ENCODE measurements at places on chromosomes 4 and X.

DNA sequence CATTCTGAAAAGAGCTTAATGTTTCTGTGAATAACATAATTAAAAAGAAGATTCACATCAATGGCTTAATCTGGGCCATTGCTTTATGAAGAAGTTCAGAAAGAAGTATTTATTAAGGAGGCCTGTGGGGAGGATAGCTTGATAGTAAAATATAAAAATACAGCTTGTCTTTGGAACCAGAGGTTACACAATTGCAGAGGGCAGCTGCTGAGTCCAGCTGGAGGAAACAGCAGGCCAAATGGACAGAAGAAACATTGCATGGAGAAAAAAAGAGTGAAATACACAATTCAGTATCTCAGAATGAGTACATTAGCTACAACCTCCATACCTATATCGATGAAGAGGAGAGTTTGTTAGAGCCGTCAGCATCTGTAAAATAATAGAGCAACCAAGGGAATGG lies 148.0 kb upstream of the NPY2R start:
- no peak for DNase-seq

- DNase-seq = no peak
Measured at GRCh38 chr4:17695341-17695740, 80.9 kb downstream of the MED28 start.

DNA sequence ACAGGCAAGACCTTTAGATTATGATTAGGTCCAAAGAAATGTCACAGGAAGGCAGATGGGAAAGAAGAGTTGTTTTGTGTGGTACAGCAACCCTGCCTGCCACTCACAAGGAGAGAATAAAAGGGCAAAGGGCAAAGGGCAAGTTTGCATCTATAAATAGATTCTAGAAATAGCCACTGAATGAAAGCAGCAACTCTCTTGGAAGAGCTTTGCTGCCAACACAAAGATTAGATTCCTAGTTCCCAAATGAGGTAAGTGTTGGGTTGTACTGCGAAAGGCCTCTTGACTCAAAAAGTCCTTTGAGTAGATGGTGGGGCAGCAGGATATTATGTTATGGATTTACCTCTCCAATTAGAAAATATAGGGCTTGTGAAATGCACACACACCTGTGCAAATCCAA lies 61.2 kb downstream of the MOSPD2 start:
- DNase-seq = peak; percentile 6

GRCh38 chr4:106993827-106994226 lies 42.3 kb downstream of the DKK2 start:
- DNase-seq = no peak

- no peak for DNase-seq
Measured at GRCh38 chr4:38308728-38309311, 348.6 kb downstream of the PTTG2 start.

- DNase-seq = peak; percentile 4
Measured at GRCh38 chrX:63506320-63506719, 155.2 kb upstream of the SPIN4 start.

- DNase-seq = no peak
Measured at GRCh38 chr4:177155454-177155853, 154.2 kb upstream of the NEIL3 start.

DNA sequence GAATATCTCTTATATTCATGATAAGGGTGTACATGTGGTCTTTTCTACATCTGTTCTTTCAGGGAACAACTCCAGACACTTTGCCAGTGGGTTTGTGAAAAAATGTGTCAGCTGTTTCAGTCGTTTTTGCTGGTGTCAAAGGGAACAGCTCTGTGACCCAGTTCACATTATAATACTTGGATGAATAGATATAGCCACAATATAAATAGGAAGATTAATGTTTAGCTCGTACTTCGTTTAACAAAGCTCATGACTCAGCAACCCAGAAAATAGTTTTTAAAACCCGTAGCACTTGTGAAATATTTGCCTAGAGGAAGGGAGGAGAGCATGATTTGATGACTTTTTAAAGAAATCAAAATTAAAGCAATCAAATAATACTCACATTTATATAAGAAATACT lies 7.9 kb downstream of the LIAS start:
- peak; percentile 28 for DNase-seq

GRCh38 chrX:147749308-147749707 lies 162.4 kb upstream of the FMR1 start:
- DNase-seq = no peak

DNA sequence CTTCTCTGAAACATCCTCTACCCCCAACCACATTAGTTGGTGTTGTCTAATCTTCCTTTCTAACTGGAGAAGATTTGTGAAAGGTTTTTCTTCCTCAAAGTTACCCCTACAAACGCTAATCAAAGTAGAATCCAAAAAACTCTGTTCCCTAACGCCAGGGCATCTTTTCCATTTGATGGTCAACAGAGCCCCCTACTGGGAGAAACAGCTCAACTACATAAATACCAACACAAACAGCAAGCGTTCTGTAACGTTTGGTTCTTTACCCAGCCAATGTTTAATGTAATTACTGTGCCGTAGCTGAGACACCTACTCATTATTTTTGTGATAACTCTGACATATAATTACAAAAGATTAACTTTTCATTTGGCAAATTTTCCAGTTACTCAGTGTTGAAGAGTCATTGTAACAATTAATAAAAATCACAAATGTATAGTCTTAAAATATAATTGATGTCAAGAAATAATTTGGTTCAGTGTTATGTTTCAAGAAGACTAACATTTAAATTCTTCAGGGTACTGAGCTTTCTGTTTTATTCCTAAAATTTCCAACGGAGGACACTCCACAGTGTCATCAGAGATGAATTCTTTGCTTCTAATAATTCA lies 94.9 kb upstream of the TBC1D9 start:
- DNase-seq = peak; percentile 68

GRCh38 chr4:82036181-82036580 lies 337.6 kb downstream of the HNRNPD start:
- DNase-seq = no peak

GRCh38 chr4:91366554-91366953 lies 937.2 kb upstream of the GRID2 start:
- no peak for DNase-seq

DNA sequence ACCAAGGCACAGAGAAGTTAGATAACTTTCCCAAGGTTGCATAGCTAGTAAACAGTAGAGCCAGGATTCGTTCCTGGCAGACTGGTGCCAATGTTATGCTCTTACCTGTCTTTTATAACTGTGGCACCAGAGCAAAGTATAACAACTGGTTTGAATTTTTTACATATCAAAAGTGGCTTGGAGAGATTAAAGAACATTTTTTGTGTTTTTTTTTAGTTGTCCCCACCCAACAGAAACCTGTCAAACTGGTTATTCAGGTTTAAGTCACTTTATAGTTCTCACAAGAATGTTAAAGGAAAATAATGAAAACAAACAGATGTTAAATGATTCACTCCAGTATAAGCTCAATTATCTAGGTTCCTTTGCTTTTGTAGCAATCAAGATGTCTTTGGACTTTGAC lies 15.6 kb upstream of the FAM47E start:
- peak; percentile 92 for DNase-seq

- peak; percentile 50 for DNase-seq
Measured at GRCh38 chr4:140071806-140072205, 82.2 kb downstream of the MAML3 start.

DNA sequence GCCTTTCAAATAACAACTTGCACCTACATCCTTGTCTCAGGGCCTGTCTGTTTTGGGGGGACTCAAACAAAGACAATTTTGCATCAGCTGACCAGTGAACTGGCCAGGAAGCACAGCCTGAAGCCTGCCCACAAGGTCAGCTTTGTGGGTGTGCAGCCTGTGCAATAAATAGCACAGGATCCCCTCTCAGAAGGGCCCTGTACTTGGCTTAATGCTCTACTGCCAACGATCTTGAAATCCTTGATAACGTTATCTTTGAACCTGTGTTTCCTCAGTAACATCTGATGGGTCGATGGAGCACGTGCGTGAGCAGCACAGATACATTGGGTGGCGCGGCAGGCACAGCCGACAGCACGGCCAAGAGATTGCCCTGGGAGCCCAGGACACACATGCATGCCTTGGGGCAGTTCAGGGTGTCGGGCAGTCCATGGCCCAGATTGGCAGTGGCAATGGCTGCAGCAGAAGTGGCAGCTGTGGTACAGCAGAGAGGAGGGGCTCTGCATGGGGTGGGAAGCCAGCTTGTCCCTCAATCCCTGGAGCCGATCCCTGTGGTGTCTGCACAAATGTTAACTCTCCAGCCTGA lies 58.8 kb upstream of the ATP6AP2 start:
- no peak for DNase-seq

- peak; percentile 91 for DNase-seq
Measured at GRCh38 chr4:38231626-38232025, 271.4 kb downstream of the PTTG2 start.

- DNase-seq = no peak
Measured at GRCh38 chr4:131526686-131527085, 1622.4 kb upstream of the PCDH10 start.

DNA sequence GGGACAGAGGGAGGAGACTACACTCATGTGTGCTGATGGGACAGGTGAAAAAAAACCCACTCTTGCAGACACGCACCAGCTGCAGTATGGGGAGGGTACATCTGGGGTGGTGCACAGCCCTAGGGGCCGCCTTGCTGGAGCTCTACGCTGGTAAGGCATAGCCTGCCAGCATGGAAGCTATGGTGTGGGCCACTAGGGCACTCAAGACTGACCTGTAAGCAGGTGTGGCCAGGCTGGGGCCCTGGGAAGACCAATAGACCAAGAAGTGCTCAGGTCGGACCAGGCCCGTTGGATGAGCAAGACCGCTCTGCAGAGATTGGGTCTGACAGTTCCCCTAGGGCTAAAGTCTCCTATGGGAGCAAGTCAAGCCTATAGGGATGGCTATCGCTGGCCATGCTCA lies 314.8 kb downstream of the FAM47A start:
- no peak for DNase-seq

DNA sequence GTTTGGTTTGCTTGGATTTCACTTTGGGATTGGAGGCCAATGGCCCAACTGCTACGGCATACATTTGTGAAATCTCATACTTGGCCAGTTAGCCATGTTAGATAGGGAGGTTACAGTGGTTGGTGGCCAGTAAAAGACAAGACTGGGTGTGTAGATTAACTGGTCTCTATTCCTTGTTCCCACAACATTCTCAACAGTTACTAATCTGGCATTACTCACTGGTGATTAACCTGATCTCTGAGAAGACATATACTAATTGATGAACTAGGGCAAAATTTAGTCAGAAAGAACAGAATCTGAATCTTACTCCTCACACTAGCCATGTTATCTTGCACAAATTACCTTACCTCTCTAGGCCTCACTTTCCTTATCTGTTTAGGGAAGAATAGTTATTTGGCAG lies 33.4 kb downstream of the GATB start:
- no peak for DNase-seq

GRCh38 chrX:131279617-131280016 lies 9.5 kb downstream of the IGSF1 start:
- DNase-seq = no peak

DNA sequence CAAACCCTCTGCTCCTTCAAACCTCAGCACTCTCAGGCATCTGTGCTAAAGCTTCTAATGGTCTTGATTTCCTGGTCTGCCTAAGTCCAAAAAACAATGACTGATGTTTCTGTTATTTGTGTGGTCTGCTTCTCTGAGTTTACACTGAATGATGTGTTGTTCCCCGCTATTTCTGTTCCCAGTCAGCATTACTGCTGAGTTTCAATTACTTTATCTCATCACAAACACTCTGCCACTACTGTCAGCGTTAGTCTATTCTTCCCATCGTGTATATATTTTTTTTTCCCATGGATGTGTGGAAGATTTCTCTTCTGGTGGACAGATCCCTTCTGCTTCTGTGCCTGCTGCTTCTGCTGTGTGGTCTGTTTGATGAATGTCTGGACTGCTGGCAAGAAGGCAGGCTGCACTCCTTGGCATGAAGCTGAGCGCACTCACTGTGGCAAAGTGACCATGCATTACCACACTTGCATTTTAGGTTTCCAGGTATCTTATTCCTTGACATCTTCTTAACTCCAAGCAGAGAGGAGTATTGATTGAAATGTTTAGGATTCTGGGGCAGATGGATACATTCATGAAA lies 106.9 kb upstream of the PAQR3 start:
- no peak for DNase-seq

- DNase-seq = no peak
Measured at GRCh38 chr4:3676907-3677747, 89.1 kb upstream of the ADRA2C start.

- DNase-seq = no peak
Measured at GRCh38 chrX:153911798-153912197, 7.3 kb downstream of the AVPR2 start.

- DNase-seq = peak; percentile 81
Measured at GRCh38 chr4:154617820-154618317, 5.4 kb upstream of the FGG start.

- DNase-seq = no peak
Measured at GRCh38 chr4:138599965-138600364, 357.8 kb upstream of the SLC7A11 start.

DNA sequence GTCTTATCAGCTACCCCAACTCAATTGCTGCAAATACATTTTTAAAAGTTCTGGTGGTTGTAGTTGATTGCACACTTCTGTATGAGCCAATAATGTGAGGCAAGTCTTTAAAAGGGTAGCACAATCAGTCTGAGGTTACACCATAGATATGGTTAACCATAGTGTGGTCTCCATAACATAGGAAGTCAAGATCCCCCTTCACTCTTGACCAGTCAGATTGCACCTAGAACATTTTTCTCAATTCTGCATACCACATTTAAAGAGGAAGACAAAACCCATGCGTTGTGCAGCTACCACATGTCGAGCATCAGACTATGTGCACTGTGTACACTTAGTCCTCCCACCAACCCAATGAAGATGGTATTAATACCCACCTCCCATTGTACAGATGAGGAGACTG lies 26.5 kb upstream of the CYBB start:
- DNase-seq = peak; percentile 25

DNA sequence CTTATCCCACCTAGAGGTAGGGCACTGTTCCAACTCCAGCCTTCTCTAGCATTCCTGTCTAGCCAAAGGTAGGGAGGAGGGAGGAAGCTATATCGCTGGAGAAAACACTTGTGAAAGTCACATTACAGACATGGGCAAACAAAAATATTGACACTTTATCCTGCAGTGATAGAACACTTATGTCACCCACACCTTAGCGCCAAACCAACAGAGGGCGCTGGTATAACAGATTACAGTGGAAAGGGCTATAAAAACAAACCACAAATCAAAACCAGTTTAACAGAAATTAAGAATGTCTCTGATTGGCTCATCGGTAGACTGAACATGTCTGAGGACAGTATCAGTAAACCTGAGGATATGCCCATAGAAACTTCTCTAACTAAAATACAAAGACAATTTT lies 451.3 kb downstream of the TLL1 start:
- DNase-seq = peak; percentile 57

GRCh38 chr4:63937961-63938360 lies 471.3 kb downstream of the TECRL start:
- no peak for DNase-seq

GRCh38 chr4:2832981-2833670 lies 10.5 kb upstream of the ADD1 start:
- DNase-seq = no peak

- DNase-seq = no peak
Measured at GRCh38 chr4:61085534-61085933, 114.6 kb upstream of the ADGRL3 start.

Data from small intestine (tissue), 16 donors.